ENCODE measurements at places on chromosomes 3 and 15.

DNA sequence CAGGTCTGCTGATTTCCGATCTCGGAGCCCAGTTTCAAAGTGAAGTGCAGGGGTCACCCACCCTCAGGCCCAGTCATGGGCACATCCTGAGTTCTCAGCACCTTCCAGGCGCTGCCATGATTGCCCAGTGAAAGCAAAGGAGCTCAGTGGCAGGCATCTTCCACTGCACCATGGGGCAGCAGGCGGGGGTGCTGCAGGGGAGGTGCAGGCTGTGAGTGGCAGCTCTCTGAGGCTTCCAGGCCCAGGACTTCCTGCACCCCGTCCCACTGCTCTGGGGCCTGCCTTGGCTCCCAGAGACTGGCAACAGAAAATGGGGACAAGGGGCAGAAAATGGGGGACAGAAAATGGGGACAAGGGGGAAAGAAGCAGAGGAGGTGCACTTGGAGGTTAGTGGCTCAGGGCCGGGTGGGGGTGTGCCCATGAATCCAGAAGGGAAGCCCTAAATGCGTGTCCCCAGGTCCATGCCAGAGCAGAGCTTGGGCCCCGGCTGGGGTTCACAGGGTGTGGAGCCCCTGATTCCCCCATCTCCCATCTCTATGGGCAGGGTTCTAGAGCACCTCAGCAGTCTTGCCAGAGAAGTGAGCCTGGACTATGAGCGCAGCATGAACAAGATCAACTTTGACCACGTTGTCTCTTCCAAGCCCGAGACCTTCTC is 28.0 kb downstream of the DNAH1 start:
- DNase-seq, result no peak

DNA sequence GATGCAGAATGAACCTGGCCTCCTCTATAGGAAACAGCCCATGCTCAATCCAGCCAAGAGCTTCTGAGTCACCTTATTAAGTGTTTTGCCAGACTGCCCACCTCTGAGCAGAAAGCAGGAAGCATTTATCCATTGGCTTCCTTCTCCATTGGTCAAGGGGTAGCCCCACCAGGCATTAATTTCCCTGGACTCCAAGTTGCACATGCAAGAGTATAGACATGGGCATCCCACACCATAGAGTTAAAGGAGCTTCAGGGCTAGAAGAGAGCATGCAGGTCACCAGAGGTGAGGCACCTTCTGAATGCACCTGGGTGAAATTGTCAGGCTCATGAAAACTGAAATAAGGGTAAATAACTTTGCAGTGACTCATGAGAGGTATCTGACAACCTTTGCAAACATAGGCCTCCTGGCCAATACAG is 230.8 kb upstream of the STAC start:
- no peak for DNase-seq

GRCh38 chr3:28295898-28296490 is 52.5 kb upstream of the ZCWPW2 start:
- DNase-seq, result no peak

- no peak for DNase-seq
Observed at GRCh38 chr3:1179146-1179545, 86.3 kb downstream of the CNTN6 start.

- no peak for DNase-seq
Observed at GRCh38 chr3:77303955-77304699, 264.2 kb downstream of the ROBO2 start.

DNA sequence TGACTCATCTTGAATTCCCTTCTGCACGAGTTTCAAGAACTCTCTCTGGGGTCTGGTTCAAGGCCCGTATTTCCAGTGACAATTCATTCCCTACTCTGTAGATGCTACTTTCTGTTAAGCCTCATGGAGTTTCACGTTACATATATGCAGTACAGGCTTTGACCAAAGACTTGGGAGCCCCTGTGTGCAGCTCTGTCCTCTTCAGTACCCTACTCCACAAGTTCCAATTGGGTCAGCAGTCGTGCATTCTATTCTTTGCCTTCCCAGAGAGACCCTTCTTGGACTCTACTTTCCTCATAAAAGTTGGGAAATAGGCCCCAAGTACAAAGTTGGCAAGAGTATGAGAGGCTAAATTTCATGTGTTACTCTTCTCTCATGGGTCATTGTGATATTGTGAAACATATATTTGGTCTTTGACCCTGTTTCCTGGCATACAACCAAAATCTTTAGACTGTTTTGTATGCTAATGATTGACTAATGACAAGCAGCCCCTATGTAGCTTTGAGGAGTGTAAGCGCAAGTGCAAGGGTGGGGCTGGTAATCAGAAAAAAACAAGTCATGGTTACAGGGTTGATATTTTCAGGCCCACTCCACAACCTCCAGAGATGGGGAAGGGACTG is 15.0 kb upstream of the CCDC50 start:
- no peak for DNase-seq

GRCh38 chr3:126979046-126979628 is 3.8 kb upstream of the PLXNA1 start:
- DNase-seq, result no peak

- no peak for DNase-seq
Observed at GRCh38 chr3:99911433-99911832, 93.8 kb downstream of the CMSS1 start.

GRCh38 chr3:194494951-194495374 is 8.2 kb upstream of the ATP13A3 start:
- no peak for DNase-seq

DNA sequence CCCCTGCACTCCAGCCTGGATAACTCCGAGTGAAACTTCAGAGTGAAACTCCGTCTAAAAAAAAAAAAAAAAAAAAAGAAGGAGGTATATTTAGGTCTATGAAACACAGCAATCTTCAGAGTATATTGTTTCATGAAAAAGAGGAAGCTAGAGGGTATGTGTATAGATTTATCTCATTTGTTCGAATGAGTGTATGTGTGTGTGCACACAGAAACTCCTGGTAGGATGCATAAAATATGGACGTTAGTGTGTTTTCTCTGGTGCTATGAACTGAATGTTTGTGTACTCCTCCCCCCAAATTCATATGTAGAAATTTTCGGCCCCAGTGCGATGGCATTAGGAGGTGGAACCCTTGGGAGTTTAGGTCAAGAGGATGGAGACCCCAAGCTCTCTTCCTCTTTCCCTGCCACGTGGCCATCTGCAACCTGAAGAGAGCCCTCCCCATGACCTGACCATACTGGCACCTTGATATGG is 98.6 kb upstream of the KLF13 start:
- DNase-seq, result no peak

DNA sequence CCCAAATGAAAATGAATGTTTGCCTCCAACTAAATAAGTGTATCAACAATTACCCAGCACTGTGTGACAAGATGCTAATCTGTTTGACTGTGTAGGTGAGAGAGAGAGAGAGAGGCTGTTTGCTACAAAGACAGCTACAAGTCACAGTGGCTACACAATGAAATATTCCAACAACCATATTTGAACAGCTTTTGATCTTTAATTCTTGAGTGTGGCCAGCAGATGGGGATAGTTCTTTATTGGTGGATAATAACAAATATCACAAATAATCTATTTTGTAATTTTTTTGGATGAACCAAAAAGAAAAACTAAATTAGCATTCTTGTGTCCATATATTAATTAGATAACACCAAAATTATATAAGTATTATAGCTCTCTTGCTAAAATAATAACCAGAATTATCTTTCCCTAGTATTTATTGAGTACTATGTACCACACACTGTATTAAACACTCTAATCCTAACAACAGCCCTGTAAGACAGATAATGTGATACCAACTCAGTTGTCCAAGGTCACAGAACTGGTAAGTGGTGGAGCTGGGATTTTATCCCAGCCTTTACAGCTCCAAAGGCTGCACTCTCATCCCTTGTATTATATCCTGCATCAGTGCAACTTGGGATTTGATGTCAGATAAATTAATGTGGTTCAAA is 61.9 kb upstream of the C3orf80 start:
- DNase-seq, result no peak

DNA sequence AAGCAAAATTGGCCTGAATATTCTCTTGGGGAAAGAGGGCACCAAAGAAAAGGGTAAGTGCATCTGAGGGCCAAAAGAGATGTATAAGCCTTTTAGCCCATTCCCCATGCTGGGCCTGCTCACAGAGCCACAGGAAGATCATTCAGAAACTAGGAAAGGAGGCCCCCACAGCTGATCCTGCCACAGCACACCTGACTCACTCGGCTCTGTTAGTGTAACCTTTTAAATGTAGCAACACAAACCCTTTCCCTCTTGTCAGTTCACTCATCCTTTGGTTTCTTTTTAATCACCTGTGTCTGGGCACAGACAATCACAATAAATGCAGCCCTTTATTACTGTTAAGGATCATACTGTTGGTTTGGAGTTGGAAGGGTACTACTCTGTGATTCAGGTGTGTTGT is 69.9 kb downstream of the PDCD6IP start:
- no peak for DNase-seq

- DNase-seq, result peak; percentile 78
Observed at GRCh38 chr3:171770689-171771620, 39.3 kb downstream of the PLD1 start.

- no peak for DNase-seq
Observed at GRCh38 chr15:31004220-31004733, 12.8 kb upstream of the MTMR10 start.

DNA sequence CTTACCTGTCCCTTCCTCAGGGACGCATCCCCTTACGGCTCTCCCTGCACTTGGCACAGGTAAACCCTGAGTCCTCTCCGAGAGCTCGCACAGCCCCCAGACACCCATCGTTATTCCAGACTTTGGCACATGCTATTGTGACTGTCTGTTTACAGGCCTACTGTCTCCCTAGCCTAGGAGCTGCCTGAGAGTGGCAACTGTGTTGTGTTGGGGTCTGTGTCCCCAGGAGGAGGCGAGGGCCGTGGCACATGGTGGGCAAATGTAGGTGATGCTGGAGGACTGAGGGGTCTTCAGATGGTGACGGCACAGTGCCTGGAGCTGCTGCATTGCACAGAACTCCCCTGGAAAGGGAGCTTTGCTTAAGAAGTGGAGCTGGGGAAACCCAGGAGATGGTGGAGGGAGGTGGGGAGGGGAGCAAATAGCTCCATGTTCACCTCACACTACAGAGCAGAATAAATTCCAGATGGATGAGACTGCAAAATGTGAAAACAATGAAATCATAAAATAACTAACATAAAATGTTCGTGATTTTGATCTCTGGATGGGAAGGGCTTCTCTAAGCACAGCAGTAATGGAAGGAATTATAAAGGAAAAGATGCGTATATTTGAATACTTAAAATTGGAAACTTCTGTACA is 96.5 kb downstream of the SMAD6 start:
- peak; percentile 68 for DNase-seq

DNA sequence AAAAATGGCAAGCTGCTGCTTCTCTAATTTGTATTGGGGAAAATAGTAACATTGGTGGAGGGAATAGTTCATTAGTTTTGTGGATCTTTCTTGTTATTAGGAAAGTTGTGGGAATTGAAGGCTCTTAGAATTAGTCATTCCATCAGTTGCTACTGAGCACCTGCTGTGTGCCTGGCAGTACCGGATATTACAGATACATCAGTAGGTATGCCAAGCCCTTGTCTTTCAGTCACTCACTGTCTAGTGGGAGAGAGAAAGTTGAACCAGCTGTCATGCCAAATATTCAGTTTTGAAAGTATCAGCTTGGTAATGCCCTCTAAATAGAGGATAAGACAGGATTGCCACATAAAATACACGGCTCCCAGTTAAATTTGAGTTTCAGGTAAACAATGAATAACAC is 32.5 kb downstream of the IGSF10 start:
- no peak for DNase-seq

DNA sequence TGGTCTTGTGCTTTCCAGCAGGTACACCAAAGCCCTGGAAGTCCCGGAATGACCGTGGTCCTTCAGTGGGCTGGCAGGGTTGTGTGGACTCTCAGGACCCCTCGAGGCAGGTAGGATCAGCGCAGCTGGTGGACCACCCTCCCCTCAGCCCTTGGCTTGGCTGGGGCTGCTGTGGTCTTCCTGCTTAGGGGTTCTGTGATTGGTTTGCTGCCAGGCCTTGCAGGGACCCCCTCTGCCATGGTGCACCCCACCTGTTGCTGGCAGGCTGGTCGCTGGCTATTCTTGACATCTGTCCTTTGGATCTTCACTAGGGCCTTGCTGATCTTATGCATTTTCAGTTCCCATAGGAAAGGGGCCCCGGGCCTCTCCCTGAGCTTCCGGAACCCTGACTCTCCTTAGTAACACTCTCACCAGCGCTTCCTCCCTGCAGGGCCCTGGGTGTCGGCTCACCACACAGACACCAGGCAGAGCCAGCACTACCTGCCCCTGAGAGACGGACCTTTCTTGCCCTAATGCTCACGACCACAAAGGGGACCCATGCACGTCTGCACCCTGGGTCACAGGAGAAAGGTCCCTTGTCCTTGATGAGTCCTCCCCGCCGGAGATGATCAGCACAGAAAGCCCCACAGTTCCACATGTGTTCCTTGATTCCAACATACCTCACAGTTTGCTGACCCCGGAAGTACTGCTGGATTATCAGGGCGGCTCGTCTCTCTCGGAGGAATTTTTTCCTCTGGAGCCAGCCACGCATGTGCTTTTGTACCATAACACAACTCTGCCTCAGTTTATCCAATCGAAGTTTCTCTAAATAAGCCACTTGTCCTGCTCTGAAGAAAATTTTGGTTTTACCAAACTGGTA is 51.7 kb downstream of the MYO5C start:
- DNase-seq, result no peak

GRCh38 chr15:35622641-35623340 is 76.8 kb upstream of the DPH6 start:
- DNase-seq, result no peak
